ENCODE measurements at places on chromosomes 11 and 22. TPM values are rescaled to one million over a fixed set of nuclear protein-coding genes. Genes with fewer than 3 reads are reported as not detected.

Gene OR9G1
- polyA plus RNA-seq, result not detected

Gene FAM227A
- polyA plus RNA-seq, result 2.1 TPM

Gene RIBC2
- polyA plus RNA-seq, result 0.79 TPM

Gene CASP12
- not detected for polyA plus RNA-seq

Gene CCDC116
- 0.08 TPM for polyA plus RNA-seq

Gene UPB1
- polyA plus RNA-seq, result 0.09 TPM

Gene PRG2
- polyA plus RNA-seq, result 0.61 TPM

Gene CLDN5
- 2.5 TPM for polyA plus RNA-seq

Gene CELF1
- polyA plus RNA-seq, result 131 TPM

Gene GPR83
- 0.30 TPM for polyA plus RNA-seq

Gene MYO7A
- 1.9 TPM for polyA plus RNA-seq

Gene CSTPP1
- polyA plus RNA-seq, result 28.7 TPM

Gene YAP1
- 95.9 TPM for polyA plus RNA-seq

Gene APOBEC3H
- polyA plus RNA-seq, result 0.52 TPM

Gene GTSE1
- 25.7 TPM for polyA plus RNA-seq

Gene C11orf97
- not detected for polyA plus RNA-seq
